ENCODE measurements at places on chromosomes 5 and 9.

- DNase-seq = peak; percentile 56
Observed at GRCh38 chr9:134411440-134412297, 85.4 kb downstream of the RXRA start.

DNA sequence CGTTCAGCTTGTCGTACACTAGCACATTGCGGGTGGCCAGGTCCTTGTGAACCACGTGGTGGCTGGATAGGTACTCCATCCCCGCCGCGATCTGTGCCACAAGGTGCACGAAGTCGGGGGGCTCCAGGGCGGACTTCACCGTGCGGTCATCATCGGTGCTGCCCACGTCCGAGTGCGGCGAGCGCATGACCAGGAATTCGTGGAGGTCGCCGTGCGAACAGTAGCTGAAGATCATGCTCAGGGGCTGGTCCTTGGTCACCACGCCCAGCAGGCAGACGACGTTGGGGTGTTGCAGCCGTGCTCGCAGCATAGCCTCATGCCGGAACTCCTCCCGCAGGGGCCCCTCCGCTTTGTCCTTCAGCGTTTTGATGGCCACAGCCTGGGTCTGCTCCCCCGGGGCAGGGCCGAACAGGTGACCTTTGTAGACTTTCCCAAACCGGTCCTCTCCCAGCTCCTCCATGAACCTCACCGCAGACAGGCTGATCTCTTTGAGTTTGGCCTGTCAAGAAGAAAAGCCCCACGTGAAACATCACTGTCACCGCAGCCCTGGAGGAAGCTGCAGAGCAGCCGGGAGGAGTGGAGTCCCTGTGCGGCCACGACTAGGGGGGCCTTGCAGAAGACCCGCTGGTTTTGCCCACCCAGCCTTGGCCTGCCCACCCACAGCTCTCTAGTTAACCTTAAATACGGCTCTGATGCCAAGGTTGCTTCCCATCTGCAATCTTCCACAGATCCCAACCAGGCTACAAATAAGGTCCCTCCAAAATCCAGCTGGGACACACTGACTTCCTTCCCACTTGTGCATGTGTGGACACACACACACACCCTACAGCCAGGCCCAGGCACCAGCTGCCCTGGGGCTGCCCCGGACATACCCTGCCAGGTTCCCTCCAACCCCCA is 225.2 kb downstream of the ROR2 start:
- DNase-seq = no peak

- DNase-seq = no peak
Observed at GRCh38 chr5:113800686-113801085, 287.2 kb downstream of the YTHDC2 start.

DNA sequence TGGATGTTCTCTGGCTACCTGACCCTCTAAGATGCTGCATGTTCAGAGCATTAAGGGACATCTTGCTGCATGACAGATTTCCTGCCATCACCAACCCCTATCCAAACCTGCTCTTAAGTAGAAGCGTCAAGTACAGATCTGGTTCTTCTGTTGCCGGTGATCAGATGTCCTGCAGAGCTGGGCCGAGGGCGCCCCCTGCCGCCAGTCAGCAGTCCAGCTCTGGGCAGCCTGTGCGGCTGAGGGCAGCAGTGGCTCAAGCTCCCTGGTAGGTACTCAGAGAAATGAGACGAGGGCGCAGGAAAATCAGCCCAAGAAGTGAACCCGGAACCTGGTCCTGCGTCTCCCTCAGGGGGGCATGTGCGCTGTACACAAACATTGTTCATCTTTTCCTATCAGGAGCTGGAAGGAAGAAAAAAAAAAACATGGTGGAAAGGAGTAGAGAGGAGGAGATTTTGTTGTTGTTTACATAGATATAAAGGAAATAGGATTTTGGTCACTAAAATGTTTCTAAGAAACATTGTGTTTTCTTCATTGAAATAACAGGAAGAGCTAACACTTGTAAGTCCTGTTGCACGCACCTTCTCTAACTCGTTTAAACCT is 95.8 kb downstream of the CFAP90 start:
- DNase-seq = peak; percentile 42

GRCh38 chr9:90054810-90055209 is 450.0 kb downstream of the GADD45G start:
- no peak for DNase-seq

DNA sequence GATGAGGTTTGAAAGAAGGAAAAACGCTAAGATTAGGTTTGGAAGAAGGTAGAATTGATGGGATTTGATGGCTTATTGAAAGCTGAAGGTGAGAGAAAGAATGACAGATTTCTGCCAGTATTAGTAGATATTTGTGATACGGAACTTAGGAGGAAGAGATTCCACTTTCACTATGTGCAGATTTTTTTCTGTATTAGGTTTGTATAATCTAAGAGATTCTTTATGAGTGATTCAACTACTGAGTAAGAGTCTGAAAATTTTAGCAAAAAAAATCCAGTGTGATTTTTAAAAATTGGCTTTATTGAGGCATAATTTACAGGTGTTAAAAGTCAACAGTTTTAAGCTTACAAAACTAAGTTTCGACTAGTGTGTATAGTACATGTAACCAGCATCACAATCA is 54.1 kb downstream of the AP3S1 start:
- no peak for DNase-seq

GRCh38 chr9:38213631-38214299 is 144.7 kb upstream of the SHB start:
- DNase-seq = no peak

DNA sequence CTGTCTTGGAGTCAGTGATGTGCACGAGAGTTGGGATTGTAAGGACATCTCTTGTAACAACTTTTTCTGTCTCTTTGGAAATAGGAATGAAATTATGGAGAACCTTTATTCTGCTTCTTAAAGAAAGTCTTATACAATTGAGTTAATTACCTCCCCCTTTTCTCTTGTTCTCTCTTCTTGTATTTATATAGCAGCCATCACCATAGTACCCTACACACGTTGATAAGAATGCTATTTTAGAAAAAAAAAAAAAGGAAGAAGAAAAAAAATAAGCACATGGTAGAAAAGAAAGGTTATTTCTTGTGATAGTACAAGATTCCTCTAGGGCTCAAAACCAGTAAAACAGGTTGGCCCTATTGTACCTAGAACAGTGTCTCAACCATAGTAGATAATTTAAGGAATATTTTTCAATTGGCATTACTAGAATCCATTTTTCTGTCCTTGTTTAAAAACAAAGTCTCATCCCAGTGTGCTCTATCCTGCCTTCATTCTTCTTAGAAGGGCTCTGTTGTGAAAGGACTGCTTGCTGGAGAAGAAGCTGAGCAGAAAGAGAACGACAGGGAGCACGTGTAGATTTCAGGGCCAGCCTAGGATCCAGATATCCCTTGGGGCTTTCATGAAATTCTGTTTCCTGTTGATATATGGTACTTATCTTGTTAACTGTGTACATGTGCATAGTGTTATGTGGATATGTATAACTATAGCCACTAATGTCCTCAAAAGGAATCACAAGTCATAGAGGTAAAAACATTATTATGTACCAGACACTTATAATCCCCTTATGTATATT is 392.3 kb upstream of the MEF2C start:
- no peak for DNase-seq

DNA sequence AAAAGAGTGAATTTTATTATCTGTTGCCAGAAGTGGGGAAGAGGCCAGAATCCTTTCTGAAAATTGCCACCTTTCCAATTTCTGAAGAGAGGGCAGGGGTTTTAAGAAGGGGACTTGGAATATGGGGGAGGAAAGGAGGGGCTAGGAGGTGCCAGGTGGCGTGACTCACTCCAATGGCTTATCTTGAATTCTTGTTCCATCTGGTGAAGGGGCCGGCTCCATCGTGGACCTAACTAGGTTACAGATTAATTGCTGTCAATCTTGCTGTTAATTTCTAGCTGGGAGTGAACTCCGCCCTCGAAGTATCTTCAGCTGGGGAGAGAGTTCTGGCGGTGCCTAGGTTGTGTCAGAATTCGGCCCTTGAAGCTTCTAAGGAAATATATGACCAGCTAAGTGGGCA is 138.7 kb downstream of the YTHDC2 start:
- DNase-seq = no peak

DNA sequence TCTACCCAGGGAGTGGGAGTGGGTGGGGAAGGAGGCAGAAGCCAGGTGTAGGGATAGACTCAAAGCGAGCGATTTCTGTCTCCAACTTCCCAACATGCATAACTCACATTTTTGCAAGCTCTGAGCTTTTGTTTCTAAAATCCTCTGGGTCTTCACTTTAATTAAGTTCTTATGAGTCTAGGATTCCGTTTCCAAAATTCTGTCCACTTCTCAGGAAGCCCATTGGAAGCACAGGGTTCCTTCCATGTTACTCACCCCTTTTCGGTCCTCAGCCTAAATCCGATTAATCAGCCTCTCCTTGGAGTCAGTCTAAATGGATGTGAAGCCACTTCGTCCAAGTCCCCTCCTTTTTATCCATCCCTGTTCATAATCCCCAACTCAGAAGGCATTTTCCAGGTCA is 1.4 kb downstream of the GPX3 start:
- no peak for DNase-seq

GRCh38 chr9:13149454-13149853 is 130.0 kb downstream of the MPDZ start:
- no peak for DNase-seq

GRCh38 chr9:81871695-81872094 is 56.5 kb upstream of the SPATA31D4 start:
- DNase-seq = no peak

DNA sequence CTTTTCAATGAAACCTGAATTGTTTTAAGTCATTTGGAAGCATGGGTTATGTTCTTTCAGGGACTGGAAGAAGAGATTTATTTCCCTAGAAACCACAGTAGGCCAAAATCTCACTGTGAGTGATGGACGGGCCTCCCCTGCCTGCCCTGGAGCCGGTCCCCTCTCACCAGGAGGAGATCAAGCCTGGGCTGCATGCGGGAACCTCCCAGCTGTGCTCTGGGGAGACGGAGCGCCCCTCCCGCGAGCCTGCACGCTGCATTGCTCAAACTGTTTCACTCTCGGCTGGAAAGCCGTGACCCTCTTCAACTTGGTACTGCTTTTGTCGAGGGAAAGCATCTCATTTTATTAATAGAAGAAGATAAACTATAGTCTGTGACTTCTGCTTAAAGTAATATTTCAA is 85.4 kb downstream of the IRX2 start:
- no peak for DNase-seq

GRCh38 chr9:4344946-4345345 is 45.1 kb upstream of the GLIS3 start:
- DNase-seq = no peak

DNA sequence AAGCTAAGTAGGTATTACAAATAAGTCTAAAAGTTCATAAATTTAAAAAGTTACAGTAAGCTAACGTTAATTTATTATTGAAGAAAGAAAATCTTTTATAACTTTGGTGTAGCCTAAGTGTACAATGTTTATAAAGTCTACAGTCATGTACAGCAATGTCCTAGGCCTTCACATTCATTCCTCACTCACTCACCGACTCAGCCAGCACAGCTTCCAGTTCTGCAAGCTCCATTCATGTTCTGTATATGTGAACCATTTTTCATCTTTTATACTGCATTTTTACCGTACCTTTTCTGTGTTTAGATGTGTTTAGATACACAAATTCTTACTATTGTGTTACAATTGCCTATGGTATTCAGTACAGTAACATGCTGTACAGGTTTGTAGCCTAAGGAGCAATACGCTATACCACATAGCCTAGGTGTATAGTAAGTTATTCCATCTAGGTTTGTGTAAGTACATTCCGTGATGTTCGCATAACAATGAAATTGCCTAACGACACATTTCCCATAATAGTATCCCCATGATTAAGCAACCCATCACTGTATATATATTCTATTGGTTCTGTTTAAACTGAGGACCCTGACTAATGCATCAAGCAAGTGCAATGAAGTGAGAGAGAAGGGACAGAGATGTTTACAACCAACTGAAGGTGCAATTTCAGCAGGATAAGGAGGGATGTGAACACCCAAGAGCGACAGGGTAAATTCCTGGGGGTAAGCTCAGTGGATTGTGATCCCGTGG is 88.9 kb upstream of the TRIO start:
- DNase-seq = no peak

DNA sequence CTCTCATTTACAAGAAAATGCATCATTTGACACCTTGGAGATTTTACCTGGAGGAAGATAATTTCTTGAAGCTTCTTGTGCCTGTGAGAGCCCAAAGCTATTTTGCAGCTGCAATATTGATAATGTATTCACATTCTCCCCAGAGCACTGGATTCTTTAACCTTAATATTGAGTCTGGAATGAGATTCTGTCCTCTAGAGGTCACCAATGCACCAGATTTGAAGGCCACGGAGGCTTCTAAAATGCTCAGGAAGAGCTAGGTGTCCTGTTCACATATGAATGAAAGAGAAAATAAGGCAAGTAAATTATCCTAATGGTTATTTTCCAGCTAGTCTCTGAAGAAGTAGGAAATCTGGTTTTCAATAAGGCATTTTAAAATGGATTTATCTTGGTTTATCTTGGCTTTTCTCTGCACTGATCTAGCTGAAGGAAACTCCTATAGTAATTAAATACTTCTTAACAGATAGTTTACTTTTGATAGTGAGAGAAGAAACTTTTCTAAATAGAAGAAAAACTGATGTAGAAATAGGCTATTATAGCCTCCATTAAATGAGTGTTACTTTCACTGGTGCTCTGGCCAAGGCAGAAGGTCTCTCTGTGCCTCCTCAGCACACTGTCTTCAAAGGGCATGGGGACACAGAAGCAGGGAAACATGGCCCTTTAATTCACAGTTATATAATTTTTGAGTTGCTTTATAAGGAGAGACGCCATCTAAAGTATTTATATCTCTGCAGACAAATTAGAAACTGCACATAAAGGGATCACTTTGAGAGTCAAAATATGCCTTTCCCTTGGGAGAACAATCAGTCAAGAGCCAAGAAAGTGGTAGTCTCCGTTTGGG is 297.0 kb upstream of the ACTBL2 start:
- no peak for DNase-seq

- DNase-seq = no peak
Observed at GRCh38 chr5:131521252-131521651, 113.8 kb downstream of the RAPGEF6 start.

DNA sequence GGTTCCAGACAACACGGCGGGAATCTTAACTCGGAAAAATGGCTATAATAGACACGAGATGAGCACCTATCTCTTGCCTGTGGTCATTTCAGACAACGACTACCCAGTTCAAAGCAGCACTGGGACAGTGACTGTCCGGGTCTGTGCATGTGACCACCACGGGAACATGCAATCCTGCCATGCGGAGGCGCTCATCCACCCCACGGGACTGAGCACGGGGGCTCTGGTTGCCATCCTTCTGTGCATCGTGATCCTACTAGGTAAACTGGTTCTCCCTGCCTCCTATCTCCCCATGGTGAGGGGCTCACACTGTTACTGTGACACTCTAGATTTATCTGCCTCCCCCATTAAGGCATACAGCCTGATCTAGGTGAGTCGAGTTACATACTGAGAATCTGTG is 124.2 kb downstream of the CDH6 start:
- DNase-seq = no peak

- DNase-seq = peak; percentile 38
Observed at GRCh38 chr5:149358294-149358651, 427 bp downstream of the PCYOX1L start.

- DNase-seq = no peak
Observed at GRCh38 chr9:127132921-127133647, 10.6 kb upstream of the ANGPTL2 start.
